ENCODE measurements at places on chromosomes 16 and 17.

GRCh38 chr16:50842013-50842505, 100.2 kb downstream of the CYLD start:
- DNase-seq, result no peak

- DNase-seq, result no peak
Observed at GRCh38 chr17:31660684-31661083, 198.4 kb downstream of the COPRS start.

DNA sequence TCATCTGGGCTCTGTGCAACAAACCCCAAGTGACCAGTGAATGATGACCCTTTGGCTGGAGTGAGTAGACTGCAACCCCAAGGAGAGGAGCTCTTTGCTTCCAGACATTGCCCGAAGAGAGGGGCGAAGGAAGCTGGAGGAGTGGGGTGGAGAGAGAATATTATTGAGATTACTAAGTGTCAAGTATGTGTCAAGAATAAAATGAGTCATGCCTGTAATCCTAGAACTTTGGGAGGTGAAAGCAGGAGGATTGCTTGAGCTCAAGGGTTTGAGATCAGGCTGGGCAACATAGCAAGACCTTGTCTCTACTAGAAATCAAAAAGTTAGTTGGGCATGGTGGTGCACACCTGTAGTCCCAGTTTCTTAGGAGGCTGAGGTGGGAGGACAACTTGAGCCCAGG, 142.0 kb upstream of the CCL2 start:
- no peak for DNase-seq

GRCh38 chr17:77905266-77905665, 53.2 kb upstream of the TNRC6C start:
- no peak for DNase-seq

DNA sequence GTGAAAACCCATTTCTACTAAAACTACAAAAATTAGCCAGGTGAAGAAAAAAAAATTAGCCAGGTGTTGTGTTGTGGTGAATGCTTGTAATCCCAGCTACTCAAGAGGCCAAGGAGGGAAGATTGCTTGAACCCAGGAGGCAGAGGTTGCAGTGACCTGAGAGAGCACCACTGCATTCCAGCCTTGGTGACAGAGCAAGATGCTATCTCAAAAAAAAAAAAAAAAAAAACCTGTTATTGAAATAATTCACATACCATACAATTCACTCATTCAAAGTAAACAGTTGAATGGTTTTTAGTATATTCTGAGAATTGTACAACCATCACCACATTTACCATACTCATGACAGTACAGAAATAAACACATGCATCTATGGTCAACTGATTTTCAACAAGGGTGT, 31.0 kb downstream of the ZNRF1 start:
- DNase-seq, result no peak

DNA sequence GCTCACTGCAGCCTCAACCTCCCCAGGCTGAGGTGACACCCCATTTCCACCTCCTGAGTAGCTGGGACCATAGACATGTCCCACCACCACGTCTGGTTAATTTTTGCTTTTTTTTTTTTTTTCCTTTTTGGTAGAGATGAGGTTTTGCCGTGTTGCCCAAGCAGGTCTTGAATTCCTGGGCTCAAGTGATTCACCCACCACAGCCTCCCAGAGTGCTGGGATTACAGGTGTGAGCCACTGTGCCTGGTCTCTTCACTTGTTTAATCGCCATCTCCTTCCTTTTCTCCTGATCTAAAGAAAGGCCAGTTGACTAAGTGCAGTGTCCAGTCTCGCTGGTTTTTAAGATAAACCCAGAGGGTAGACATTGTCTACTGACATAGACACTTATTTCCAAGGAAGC, 152.0 kb downstream of the C16orf95 start:
- DNase-seq, result no peak

- DNase-seq, result peak; percentile 74
Observed at GRCh38 chr17:64572682-64573154, 65.9 kb downstream of the CEP95 start.

DNA sequence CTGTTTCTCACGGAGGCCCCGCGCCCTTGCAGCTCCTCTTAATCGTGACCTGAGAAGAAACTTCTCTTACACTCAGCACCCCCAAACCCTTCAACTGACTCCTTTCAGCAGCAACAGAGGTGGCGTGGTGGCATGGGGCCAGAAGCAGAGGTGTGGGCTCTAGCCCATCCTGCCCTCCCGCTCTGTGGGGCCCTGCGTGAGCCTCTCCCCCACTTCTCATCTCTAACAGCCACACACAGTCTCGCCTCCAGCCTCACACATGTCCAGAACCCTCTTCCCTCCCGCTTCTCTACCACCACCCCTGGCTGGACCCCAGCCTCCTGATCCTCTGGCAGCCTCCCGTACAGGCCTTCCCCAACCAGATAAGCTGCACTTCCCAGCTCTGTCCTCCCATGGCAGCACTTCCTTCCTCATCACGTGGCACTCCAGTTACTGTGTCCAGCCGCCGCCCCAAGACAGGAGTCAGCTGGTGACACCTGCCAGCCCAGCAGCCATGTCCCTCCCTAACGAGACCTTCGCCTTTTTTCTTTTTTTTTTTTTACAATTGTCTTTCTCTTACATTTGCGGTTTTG, 30.5 kb downstream of the NSMCE1 start:
- DNase-seq, result no peak

GRCh38 chr17:44672479-44673093, 16.3 kb downstream of the MEIOC start:
- DNase-seq, result no peak

- no peak for DNase-seq
Observed at GRCh38 chr17:74810699-74811485, 34.7 kb upstream of the NAT9 start.

- no peak for DNase-seq
Observed at GRCh38 chr17:80926591-80927250, 64.9 kb upstream of the CHMP6 start.
